ENCODE measurements at places on chromosomes 12 and 14.

DNA sequence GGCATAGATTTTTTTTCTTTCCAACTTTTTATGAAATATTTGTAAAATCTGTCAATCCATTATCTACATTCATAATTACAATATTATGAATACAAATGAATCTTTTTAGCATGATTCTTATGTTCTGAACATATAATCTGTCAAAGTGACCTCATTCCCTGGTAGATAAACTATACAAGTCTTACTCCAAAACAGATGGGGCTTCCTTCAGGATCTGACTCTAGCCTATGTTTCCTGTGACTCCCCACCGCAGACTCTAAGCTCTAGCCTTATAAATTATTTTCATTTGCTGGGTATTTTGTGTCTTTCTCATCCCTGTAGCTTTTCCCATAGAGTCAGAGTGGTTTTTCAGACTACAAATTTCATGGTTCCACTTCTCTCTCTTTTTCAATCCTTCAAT, 202.1 kb upstream of the KITLG start:
- no peak for DNase-seq

DNA sequence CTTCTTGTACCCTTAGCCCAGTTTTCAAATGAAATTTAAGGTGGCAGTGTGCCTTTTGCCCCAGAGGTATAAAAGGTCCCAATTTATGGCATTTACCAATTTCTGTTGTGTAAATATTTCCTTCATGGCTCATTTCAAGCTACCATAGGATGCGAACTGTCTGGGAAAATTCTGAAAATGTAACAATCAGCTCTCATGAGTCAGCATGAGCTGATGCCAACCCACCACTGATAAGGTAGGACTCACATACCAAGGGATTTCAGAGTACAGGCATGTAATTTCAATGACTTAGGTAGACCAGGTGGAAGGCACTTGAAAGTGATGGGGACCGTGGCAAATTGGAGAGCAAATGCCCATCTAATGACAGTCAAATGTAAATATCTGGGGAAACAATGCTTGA, 169.5 kb downstream of the TTC8 start:
- no peak for DNase-seq

GRCh38 chr14:101843665-101844064, 82.2 kb downstream of the PPP2R5C start:
- DNase-seq, result no peak

DNA sequence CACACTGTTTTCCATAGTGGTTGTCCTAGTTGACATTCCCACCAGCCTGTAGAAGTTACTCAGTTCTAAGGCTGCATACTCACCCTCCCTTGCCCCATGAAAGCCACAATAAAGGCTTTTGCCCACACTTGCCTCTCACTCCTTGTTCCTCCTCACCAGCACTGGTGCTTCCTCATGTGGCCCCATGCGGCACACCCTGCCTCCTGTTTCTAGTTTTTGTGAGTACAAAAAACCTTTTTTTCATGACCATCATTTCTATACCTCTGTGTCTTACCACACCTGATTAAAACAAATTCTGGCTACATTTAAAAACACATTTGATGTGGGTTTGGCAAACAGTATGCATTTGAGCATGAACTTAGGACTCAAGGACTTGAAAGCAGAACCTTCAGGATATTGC, 40.7 kb upstream of the RIN3 start:
- DNase-seq, result no peak

DNA sequence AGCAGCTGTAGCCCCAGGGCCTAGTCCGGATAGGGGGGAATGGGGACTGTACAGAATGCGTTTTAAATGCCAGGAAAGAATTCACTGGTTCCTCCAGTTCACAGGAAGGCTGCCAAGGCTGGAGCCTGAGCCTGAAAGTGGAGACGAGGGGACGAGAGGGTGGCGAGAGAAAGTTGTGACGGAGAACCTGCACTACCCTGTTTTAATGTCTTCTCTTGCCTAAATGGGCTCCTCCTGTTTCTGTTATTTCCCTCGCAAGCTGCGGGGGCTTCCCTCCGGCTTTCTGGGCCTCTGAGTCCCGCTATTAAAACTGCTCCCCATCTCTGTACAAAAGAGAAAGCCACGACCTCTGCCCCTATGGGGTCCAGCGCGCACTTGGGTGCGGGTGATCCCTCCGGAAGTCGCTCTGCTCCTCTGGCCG, 4.5 kb downstream of the C1QL4 start:
- DNase-seq, result no peak

DNA sequence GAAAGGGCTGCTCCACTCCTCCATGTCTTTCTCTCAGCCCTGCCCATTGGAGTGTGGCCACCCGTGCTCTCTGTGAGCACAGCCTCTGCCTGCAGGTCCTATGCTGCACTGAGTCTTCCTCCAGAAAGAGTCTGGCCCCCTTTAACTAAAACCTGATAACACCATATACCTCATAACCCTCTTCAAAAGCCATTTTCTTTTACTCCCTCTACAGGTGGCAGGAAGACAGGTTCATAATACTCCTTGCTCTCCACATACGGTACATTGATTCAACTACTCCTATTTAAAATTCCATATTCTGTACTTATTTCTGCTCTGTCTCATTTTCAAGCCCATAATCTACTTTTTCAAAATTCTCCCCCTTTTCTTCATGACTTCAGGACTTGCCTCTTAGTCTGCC, 144.0 kb downstream of the HELB start:
- DNase-seq, result no peak

GRCh38 chr14:55780156-55780946, 200.3 kb downstream of the KTN1 start:
- no peak for DNase-seq

- DNase-seq, result no peak
Measured at GRCh38 chr12:49068879-49069506, 786 bp downstream of the RHEBL1 start.

- no peak for DNase-seq
Measured at GRCh38 chr12:14854586-14855183, 11.4 kb upstream of the ART4 start.

GRCh38 chr14:50083467-50084337, 32.7 kb downstream of the VCPKMT start:
- no peak for DNase-seq

DNA sequence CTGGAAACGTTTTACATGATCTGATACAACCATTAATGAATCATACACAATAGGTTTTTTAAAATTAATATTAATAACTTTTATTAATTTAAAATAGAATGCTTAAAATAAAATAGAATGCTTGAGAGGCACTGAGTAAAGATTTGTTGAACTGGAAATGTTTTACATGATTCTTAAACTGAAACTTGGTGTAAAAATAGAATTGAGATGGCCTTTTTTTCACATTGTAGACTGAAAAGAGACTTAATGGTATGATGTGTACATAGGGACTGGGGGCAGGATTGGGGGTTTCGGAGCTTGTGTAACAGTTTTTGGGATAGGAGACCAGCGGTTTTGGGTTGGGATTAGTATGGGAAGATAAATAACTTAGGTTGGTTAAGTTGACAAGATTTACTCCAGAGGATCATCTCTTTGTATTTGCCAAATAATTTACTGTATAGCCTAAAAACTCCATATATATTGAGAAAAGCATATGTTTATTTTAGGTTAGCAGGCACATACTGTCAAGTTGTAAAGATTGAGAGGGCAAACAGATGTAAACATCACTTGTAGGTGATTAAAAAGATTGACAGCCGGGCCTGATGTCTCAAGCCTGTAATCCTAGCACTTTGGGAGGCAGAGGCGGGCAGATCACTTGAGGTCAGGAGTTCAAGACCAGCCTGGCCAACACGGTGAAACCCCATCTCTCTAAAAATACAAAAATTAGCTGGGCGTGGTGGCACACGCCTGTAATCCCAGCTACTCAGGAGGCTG, 2.0 kb upstream of the ZNF410 start:
- DNase-seq, result no peak

GRCh38 chr12:51187370-51187987, 14.5 kb upstream of the TFCP2 start:
- no peak for DNase-seq

GRCh38 chr14:68211421-68211820, 391.8 kb downstream of the RAD51B start:
- DNase-seq, result no peak

DNA sequence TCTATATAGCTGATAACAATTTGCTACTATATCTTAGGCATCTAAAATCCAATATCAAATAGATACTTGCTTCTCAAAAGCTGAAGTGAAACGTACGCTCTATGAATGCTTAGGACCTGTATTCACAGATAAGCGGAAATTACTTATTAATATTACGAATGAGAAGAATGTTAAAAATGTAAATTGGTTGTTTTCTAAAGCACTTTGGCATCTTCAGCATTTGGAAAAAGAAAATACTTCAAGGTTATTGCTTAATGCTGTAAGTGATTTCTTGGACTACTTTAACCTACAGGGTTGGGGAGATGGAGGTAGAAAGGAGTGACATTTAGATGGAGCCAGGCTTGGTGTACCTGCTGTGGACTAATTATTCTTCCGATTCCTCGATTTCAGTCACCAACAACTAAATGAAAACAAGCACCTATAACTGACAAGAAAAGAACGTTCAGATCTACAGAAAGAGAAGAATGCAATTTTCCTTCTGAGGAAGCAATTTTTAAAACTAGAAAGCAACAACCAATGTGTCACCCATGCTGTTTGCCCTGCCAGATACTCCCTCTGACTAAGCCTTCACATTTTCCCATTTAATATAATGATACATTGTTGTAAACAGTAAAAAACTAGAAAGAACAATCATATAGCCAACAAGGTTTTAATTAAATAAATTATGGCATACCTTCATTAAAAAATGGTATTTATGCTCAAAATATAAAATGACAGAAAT, 49.3 kb downstream of the SLC25A21 start:
- DNase-seq, result no peak

DNA sequence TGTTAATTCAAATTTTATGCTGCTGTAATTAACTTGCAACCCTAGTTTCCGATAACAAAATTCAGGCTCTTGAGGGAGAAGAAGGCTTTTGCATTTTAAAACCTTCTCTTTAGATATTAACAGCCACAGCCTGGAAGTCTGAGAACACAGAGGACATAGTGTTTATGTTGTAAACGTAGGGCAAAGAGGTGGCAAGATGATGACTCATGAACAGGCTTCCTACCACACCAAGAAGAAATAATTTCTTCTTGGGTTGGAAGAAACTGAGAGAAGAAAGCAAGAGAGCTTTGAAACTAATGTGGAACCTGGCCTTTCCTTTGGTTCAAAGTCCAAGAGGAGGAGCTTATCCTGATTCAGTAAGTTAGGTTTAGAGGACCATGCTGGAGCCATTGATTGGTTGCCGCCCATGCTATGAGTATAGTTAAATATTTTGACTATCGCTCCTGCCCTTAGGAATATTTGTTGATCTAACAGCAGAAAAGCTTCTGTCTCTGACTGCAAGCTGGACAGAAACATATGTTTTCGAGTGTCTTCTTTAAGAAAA, 31.8 kb downstream of the CCDC198 start:
- DNase-seq, result no peak

DNA sequence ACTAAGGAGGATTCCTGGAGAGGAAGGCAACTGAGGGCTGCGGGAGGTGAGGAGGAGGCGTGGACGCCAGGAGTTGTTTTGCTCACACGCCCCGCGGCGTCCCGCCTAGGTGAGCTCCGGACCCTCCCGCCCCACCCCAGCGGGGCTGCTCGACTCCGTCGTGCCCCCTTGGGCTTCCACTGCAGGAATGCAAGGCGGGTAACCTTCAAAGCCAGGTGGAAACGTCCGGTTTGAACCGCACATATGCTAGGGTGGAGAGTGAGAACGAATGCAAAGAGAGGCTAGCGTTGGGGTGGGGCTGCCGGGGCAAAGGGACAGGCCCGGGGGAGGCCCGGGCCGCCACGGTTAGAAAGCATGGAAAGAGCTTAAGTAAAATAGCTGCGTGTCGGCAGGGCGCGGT, 5.4 kb upstream of the DPPA3 start:
- DNase-seq, result no peak

DNA sequence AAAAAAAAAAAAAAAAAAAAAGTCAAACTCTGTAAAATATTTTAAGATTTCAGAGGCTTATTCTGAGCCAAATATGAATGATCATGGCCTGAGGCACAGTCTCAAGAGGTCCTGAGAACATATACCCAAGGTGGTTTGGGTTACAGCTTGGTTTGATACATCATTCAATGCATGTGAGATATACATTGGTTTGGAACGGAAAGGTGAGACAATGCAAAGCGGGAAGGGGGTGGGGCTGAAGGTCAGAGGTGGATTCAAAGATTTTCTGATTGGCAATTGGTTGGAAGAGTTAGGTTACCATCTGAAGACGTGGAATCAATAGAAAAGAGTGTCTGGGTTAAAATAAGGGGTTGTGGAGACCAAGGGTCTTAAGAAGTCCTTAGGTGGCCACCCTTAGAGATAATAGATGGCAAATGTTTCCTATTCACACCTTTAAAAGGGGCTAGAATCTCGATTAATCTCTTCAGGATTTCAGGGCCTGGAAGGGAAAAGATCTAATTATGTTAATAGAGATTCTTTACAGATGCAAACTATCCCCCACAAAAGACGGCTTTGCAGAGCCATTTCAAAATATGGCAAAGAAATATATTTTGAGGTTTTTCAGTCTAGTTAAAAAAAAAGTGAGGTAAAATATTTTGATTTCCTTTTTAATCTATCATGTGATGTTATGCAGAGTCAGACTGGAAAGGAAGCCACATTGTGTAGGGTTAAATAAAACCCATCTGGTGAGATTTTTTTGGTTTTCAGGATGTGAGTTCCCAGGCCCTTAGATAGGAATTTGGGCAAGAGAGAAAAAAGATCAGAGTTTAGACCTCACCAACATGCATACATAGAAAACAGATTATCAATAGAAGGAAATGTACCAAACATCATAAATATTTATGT, 173.8 kb upstream of the CNOT2 start:
- no peak for DNase-seq

DNA sequence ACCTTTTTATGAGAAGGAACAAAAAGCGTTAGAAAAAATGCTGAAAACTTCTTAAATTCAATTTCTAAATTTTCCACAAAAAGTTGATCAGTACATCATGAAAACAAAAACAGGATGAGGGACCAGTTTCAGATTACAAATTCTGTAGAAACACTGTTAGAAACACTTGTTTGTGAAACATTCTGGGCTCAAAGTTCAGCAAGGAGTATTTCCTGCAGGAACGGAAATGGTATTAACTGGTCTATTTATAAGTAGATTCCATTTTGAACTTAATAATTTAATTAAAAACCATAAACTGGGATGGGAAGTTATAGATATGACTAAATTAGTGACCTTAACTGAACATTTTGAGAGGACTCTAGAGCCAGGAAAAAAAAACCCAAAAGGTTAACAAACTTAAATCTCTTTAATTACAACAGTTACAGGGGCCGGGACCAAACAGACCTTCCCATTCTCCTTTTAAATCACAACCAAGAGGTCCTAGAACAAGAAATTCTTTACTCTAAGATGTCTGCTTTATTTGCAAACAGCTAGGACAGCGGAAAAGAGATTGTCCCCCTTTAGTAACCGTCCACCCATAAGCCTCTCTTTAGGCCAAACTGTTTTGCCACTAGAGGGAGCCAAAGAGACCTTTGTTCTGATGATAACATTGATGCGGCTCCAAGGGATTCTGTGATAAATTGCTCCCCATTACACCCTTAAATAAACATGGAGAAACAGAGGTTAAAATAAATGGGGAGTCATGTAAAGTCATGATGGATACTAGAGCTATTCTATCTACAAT, 69.0 kb upstream of the RERGL start:
- no peak for DNase-seq

GRCh38 chr14:102940729-102941362, 18.4 kb downstream of the AMN start:
- no peak for DNase-seq

Data from activated naive CD4-positive, alpha-beta T cell (primary cell).